ENCODE measurements at places on chromosomes 5 and 9. TPM values are rescaled to one million over a fixed set of nuclear protein-coding genes. Genes with fewer than 3 reads are reported as not detected.

Gene FABP6
- total RNA-seq, result not detected

Gene MYO10
- 93.0 TPM for total RNA-seq

Gene LCN15
- total RNA-seq, result not detected

Gene TAF11L10
- not detected for total RNA-seq

Gene CACNA1B
- not detected for total RNA-seq

Gene EQTN
- not detected for total RNA-seq

Gene PDE8B
- total RNA-seq, result under 0.01 TPM

Gene POC5
- total RNA-seq, result 13.1 TPM

Gene C9orf153
- total RNA-seq, result not detected

Gene PCDHA9
- under 0.01 TPM for total RNA-seq

Gene SDHA
- total RNA-seq, result 105 TPM

GRCh38 chr5:158414780-158415179, 555.8 kb upstream of the CLINT1 start:
- DNase-seq, result peak; percentile 86

- DNase-seq, result no peak
Observed at GRCh38 chr9:129036923-129037766, 719 bp downstream of the MIGA2 start.

- DNase-seq, result no peak
Observed at GRCh38 chr9:79575547-79575946, 3.8 kb downstream of the TLE4 start.

DNA sequence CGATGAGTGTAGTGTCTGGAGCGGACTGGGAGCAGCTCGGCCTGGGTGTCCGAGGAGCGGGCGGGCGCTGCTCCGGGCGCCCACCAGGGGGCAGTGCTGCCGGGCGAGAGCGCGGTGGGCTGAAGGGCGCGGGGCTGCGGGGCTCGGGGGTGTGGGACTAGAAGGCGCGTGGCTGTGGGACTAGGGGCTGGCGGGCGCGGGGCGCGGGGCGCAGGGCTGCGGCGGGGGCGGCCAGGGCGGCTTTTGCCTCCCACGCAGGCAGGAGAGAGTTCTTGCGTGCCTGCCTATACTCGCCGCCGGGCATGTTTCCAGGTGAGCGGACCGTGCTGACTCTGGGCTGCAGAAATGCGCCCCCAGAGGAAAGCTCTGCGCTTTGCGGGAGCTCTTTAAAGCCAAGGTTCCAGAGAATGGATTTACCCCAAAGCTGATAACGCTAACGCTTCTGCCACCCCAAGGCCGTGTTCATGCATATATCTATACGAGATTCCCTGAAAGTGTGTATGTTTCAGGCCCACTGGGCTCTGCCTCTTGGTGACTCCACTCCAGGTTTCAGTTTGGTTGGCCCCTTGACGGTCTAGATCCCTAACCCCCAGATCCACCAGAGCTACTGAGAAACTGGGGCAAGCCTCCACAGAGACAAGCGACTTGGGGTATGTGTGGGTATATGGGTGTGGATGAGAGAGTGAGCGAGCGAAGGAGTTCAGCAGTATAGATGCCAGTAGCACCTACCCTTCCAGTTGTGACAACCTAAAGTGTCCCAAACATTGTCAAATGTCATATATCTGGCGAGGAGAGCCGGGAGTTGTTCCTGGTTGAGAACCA, 56.2 kb downstream of the ACER2 start:
- DNase-seq, result peak; percentile 81

GRCh38 chr5:26193626-26194025, 844.8 kb downstream of the CDH9 start:
- no peak for DNase-seq

GRCh38 chr5:39117401-39117800, 43.2 kb upstream of the RICTOR start:
- peak; percentile 58 for DNase-seq

GRCh38 chr9:84808416-84808815, 138.9 kb downstream of the NTRK2 start:
- DNase-seq, result no peak

DNA sequence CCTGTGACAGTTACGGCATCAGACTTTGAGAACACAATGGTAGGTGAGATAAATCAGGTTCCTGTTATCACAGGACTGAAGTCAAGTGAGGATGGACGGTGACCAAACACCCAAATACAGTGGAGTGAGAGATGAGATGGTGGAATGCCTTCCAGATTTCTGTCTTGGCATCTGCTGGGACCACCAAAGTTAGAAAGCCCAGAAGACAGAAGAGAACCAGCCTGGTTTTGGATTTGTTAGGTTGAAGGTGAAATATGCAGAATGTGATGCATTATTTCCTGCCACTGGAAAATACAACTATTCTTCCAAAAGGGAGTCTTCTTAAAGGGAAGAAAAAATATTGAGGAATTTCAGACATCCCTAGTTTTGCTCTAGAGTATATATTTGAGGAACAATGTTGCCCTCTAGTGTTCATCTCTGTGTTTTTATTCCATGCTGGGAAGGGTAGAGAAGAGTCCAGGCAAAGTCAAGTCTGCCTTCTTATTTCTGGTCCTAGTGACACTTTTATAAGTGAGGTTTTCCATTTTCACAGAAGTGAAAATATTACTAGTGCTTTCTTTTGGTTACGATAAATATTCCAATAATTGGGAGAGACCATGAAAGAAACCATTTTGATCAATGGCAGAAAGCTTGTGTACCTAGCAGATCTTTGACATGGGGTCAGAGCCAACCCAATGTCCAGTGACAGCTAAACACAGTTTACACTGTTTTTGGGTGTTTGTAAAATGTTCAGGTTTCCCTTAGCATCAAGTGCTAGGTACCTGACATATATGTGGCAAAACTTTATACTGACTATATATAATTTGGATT, 142.3 kb upstream of the ANKH start:
- DNase-seq, result peak; percentile 80

GRCh38 chr5:174636094-174636493, 88.3 kb upstream of the MSX2 start:
- no peak for DNase-seq

DNA sequence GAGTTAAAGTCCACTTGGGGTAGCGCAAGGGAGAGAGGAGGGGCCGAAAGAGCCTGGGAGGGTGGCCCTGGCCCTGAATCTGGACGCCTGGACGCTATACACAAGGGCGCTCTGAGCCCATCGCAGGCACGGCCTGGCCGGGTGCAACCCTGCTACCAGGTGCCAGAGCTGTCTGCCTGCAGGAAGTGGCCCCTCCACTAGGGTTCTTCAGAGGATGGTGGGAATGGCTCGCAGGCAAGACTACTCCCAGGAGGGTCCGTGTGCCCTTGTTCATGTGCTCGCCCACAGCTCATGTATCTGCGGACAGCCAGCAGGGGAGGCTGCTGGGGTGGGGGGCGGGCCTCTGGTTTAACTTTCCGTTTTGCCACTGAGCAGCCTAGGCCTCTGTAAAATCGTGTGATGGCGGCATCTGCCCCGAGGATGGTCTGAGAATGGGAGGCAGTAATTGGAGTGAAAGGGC, 1.4 kb upstream of the NKD2 start:
- no peak for DNase-seq

- DNase-seq, result peak; percentile 2
Observed at GRCh38 chr5:82719368-82719767, 357.8 kb downstream of the TMEM167A start.

GRCh38 chr5:96657068-96657467, 5.1 kb upstream of the CAST start:
- peak; percentile 94 for DNase-seq

DNA sequence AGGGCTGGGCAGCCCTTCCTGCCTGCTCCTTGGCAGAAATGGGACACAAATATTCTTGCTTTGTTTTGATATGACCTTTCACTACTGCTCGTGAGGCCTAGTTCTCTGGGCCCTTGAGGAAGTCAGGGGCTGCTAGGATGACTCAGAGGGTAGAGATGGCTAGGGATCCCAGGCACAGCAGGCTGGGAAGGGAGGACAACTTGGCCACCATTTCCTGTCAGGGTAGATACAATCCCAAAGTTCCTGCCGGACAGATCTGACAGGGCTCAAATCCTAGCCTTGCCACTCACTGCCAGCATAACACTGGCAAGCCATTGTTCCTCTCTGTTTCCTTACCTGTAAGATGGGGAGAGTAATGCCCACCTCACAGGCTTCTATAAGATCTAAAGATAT, 31.7 kb upstream of the MEIKIN start:
- no peak for DNase-seq

GRCh38 chr9:133348718-133349573, 928 bp downstream of the RPL7A start:
- no peak for DNase-seq
